ENCODE measurements at places on chromosomes 3 and 15. TPM values are rescaled to one million over a fixed set of nuclear protein-coding genes. Genes with fewer than 3 reads are reported as not detected.

The APBA2 gene
- 7.9 TPM for total RNA-seq

The TEX55 gene
- total RNA-seq: not detected

The FETUB gene
- not detected for total RNA-seq

- DNase-seq: no peak
Measured at GRCh38 chr3:148723631-148724030, 25.9 kb downstream of the AGTR1 start.

- DNase-seq: no peak
Measured at GRCh38 chr3:101913168-101913567, 63.9 kb downstream of the NFKBIZ start.

- DNase-seq: no peak
Measured at GRCh38 chr3:79067734-79068133, 700.1 kb downstream of the ROBO1 start.

DNA sequence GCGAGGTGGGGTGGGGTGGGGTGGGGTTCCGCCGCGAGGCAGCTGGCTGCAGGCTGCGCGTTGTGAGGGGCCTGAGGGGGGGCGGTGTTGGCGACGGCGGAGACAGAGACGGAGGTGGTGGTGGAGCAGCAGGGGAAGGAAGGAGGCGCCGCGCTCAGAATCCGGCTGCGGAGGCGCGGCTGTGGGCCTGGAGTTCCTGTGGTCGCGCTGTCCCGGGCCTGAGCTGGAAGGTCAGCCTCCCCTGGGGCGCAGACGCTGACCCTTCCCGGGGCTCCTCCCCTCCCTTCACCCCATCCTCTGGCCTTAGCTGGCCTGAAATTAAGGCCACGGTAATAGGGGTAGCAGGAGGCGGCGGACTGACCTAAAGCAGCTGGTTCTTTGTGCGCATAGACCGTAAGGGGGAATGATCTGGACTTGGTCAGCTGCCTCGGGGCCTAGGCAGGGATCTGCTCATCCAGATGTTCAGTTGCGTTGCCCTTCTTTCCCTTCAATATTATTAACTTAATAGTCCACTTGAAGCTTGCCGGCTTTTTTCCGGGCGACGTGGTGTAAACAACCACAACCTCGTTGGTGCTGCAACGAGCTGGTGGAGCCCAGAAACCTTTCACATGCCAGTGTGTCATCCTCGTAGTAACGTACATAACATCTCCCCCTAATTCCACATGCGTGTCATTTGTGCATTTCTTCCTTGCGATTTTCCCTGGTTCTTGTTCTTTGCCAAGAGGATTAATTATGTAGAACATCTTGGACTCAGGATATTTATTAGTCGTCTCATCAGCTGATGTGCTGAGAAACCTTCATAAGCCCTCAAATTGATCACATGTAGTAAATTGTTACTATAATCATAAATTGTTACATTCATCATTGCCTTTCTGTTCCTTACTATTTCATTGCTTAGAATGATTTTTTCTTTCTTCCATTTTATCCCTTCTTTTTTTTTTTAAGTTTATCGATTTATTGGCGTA, 626 bp downstream of the SEC62 start:
- DNase-seq: peak; percentile 67
